ENCODE measurements at places on chromosomes 4 and X.

DNA sequence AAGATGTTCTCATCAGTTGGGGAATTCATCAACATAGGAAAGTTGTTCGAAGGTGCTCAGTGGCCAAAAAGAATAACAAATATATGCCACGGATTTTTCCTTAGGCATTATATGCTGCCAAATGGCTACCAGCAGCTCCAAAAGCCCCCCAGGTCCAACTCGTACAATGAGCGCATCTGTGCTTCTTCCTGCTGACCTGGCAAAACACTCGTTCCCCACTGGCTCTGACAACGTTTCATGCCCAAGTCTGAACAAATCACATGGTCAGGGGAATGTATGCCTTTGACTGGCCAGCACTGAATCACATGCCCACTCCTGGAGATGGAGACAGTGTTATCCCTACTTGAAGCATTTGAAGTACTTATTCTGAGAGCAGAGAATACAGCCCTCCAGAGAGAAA, 59.9 kb upstream of the SPP1 start:
- DNase-seq = no peak

GRCh38 chrX:5575407-5575806, 653.3 kb downstream of the NLGN4X start:
- no peak for DNase-seq

DNA sequence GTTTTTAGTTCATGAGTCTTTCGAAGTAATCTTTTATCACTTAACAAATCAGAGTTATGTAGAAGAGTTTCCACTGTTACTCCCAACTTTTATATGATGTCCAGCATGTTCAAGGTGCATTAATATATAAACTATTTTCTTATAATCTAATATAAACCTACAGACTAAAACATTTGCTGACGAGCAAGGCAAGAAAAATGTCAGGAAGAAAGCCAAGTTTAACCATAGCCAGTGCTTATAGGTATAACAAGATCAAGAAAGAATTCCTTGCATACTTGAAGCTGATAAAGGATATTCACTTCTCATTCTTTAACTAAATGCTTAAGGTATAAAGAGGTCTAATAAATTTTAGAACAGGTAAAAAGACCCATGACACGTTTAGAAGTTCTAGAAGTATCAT, 167.7 kb downstream of the NPNT start:
- DNase-seq = no peak

DNA sequence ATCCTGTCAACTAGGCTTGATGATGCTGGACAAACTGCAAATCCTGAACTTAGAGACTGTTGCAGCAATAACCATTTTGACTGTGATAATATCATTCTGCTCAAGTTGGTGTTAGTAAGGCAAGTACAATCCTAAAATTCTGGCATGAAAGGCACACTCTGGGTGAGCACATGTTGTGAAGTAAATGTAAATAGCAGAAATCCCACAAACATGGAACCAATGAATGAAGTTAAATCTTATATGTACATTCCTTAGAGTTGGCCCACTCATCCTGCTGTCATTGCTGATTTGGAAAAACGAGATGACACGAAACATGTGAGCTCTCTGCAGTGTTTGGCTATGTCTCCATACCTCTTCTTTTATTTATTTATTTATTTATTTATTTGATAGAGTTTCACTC, 21.0 kb downstream of the RBM47 start:
- DNase-seq = no peak

- DNase-seq = no peak
Measured at GRCh38 chrX:133054761-133055405, 42.0 kb downstream of the USP26 start.

GRCh38 chr4:76780781-76781697, 116.9 kb downstream of the SOWAHB start:
- no peak for DNase-seq

DNA sequence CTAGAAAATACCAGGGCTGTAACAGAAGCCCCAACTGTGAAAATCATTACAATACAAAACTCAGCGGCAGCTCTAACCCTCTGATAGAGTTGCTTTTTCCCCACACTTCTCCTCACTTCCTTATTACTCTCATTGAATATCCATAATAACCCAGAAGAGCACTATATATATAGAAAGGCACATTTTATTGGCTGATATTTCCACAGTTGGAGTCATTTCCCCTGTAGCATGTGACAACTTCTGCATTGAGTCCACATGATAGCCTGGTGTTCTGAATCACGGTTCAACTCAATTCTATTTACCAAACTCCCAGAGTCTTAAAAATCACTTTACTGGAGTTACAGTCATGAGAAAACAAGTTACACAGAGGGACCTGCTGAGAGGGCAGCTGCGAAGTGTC, 46.6 kb upstream of the NWD2 start:
- DNase-seq = no peak

- no peak for DNase-seq
Measured at GRCh38 chr4:109721033-109721432, 8.8 kb downstream of the PLA2G12A start.

GRCh38 chr4:155597281-155597680, 69.4 kb upstream of the GUCY1A1 start:
- DNase-seq = no peak

GRCh38 chr4:102564399-102565059, 63.4 kb downstream of the NFKB1 start:
- no peak for DNase-seq

DNA sequence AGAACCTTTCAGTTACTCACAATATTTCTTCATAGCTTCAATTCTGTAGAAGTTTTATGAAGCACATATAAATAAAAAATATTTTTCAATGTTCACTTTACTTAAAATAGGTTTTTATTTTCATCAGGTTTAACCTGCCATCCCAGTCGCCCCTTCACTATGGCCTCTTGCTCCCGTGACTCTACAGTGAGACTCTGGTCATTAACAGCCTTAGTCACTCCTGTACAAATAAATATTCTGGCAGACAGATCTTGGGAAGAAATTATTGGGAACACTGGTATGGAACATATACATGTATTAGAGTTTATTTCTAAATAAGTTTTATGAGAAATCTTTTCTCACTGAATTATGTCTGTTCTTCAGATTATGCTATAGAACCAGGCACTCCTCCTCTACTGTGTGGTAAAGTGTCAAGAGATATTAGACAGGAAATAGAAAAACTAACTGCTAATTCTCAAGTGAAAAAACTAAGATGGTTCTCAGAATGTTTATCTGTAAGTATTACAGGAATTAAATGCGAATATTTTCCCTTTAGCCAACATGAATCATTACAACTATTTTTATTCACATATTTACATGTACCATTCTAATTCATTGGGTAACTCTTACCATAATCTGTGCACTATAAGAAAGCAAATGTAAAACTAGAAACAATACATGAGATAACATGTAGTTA, 45.6 kb downstream of the SPATA4 start:
- DNase-seq = no peak

GRCh38 chr4:68346461-68346860, 3.4 kb downstream of the YTHDC1 start:
- no peak for DNase-seq

- no peak for DNase-seq
Measured at GRCh38 chr4:48196758-48197504, 62.9 kb upstream of the TXK start.

- no peak for DNase-seq
Measured at GRCh38 chrX:36431819-36432218, 512.3 kb downstream of the CFAP47 start.

DNA sequence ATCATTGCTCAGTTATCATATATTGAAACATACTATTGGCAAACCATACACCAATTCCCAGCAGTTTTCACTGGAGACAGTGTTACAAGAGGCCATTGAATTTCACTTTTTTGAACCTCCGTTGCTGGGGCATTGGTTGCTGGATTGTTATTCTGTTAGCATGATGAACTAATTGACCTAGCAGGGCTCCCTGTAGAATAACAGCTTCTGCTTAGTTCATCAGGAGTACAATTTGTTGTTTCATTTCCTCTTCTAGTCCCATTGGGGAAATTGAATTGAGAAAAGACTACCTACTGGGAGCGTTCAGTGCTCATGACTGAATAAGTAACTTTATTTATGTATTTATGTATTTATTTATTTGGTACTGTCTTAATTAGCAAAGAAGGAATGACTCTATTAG, 151.6 kb downstream of the SLIT2 start:
- DNase-seq = no peak

GRCh38 chrX:44569122-44569521, 26.5 kb upstream of the FUNDC1 start:
- no peak for DNase-seq

Data from activated CD4-positive, alpha-beta T cell treated with anti-CD3 and anti-CD28 coated beads, Interleukin-2, amount 50 U/mL, for 4 hours (primary cell).